ENCODE measurements at places on chromosomes 1 and 21. TPM values are rescaled to one million over a fixed set of nuclear protein-coding genes. Genes with fewer than 3 reads are reported as not detected.

DNA sequence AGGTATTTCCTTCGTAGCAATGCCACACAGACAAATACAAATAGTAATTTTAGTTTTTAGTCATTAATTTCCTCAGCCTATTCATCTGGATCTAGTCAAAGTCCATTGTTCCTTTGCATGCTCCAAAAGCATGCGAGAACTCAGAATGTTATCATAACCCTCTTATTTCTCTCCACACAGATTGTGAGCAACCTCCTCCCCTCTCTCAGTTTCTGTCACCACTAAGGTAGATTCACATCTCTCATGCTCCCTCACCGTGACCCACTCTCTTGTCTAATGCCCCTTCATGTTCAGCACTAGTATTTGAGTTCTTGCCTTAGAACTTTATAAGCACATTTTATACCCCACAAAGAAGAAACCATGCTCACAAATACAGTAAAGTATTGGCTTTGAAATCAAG lies 582.4 kb downstream of the PLA2G4A start:
- DNase-seq: no peak

GRCh38 chr1:34870395-34870794 lies 10.8 kb upstream of the SMIM12 start:
- DNase-seq: no peak

DNA sequence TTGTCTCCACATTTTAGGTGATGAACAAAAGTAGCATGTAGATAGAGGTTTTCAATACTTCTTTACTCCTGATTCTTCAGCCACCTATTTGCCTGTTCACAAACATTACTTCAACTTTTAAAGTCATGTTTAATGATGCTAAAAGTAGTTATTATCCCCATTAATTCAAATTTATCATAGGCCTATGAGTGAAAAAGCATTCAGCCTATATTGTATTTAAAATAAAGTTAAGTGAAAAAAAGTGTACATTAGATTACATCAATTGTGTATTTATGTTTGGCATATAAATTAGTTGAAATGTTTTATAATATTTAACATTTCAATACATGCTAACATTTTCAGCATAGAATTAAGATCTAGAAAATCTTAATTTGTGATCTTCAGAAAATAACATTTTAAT lies 10.5 kb downstream of the CDKN2C start:
- no peak for DNase-seq

- DNase-seq: no peak
Observed at GRCh38 chr1:39305555-39305954, 101.1 kb downstream of the MACF1 start.

CATSPERE gene
- 1.2 TPM for total RNA-seq

KRTAP13-2 gene
- total RNA-seq: not detected

LUZP1 gene
- total RNA-seq: 21.7 TPM

GNAT2 gene
- not detected for total RNA-seq

G0S2 gene
- total RNA-seq: 0.32 TPM

GJB3 gene
- not detected for total RNA-seq

SUSD4 gene
- 6.4 TPM for total RNA-seq

FCRL2 gene
- 1.5 TPM for total RNA-seq

ZYG11B gene
- total RNA-seq: 22.0 TPM

Data from T-cell (primary cell).